ENCODE measurements at places on chromosomes 12 and 14.
A peak's percentile ranks its signal among the peaks of the same experiment; 100 is the strongest.

GRCh38 chr12:109888179-109889020 is 8.1 kb upstream of the GLTP start:
- no peak for DNase-seq

- peak; percentile 17 for DNase-seq
Observed at GRCh38 chr12:96241846-96242256, 47.7 kb downstream of the ELK3 start.

GRCh38 chr14:81187832-81188522 is 32.8 kb downstream of the GTF2A1 start:
- DNase-seq, result no peak

DNA sequence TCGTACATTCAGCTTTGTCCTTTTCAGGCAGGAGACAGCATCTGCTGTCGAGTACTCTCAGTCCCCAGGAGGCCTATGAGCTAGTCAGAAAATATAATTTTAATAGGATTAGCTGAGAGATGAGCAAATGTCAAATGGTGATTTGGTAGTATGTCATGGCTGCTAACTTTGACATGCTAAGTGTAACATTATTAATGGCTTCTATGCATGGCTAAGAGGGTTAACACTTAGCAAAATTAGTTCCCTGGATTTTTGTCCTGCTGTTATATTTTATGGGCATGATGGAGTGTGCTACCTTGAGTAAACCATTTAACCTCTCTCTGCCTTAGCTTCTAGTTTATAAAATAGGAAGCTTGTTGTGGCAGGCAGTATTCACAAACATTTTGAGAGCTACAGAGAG is 2.9 kb upstream of the PCNX1 start:
- DNase-seq, result no peak

GRCh38 chr12:7351177-7351576 is 47.3 kb downstream of the ACSM4 start:
- DNase-seq, result no peak

DNA sequence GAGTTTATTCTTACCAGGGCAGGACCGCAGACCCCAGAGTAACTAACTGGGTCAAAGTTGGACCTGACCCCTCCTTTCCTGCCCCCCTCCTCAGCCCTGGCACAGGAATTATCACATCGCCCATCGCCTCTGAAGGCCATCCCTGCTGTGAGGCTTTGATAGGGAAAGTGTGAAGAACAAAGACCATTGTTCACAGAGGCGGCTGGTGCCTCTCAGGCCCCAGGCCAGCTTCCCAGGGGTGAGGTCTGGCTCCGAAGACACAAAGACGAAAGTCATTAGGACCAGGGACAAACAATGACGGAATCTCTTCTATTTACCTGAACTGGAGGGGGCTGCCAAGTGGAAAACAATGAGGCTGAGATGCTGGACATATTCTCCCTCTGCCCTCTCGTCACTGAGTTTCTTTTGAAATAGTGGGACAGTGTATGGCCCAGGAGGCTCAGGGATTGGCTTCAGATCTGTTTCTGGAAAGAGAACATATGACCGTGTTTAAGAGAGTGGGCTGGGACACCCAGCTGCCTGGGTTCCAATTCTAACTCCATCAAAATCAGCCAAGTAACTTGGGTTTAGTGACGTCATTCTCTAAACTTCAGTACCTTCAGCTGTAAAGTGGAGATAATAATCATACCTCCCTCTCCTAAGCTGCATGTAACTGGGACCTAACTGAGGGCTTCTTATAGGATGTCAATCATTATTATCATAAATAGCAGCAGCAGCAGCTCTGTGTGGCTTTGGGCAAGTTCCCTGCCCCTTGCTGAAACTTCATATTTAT is 769.4 kb downstream of the MED13L start:
- DNase-seq, result no peak

DNA sequence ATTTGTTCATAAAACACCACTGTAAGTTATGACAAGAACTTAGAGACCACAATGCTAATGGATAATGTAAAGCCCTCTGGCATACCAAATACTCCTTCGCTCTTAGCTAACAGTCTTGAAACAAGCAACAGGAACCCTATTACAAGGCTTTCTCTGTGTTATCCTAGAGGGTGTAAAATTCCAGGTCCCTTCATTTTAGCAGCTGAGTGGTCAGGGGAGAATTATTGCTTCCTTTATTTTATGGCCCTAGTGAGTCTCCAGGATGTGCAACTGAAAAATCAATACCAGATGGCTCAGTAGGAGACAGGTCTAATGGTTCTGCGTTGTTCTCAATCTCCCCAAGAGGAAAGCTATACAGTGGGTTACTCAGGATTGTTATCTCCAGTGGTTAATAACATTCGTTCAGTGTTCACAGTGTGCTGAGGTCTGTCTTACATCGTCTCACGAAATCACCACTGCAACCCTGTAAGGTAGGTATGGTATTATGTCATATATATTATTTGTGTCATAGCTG is 172.7 kb upstream of the CNOT2 start:
- no peak for DNase-seq

DNA sequence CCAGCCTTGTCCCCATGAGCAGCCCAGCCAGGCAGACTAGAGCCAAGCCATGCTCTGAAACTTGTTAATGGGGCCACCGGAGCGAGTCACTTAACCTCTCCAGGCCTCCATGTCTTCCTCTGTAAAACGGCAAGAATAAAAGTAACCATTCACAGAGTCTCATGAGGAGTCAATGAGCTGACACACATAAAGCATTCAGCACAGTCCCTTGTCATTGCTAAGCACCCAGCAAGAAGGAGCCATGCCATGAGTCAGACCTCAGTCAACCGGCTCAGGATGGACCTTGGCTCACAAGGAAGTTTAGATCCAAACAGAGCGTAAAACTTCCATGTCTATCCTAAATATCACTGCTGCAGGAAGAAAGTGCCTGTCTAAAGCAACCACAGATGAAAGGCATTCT is 10.6 kb downstream of the FICD start:
- DNase-seq, result no peak

DNA sequence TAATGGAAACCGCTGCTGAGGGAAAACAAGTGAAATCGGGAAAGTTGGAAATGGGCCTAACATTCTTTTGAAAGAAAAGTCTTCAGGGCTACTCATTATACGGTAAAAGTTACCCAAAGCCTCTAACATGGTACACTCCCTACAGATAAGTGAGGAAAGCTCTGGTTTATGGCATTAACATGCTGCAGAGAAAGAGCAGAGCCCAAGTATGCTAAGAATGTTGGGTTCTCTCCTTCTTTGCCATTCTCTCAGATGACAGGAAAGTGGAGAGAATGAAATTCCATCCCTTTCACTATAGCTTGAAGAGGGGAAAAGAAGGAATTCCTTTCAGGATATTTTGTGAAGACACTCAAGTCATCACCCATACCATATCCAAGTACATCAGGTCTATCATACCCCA is 348.0 kb downstream of the SEC23A start:
- no peak for DNase-seq

DNA sequence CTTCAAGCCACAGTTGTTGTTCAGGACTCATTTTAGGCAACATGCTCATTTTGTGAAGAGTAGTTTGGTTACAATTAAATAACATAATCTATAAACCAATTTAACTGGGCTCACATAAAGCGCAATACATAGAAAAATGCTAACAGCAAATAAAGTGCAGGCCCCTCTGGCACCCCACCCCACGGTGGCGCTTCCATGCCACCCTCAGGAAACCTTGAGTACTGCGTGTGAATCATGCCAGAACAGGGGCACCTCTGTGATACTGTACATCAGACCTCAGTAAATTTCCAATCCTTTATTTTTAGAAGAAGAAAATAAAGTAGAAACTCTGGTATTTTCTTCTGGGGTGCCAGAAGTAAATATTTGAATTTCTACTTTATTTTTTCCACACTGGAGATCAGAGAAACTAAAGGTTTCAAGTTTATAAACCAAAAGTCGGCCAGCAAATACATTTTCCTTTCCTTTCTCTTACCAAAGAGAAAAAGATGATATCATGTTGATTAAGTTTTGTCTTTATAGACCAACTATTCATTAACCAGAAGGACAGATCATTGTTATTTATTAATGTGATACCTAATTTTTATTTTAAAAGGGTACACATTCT is 316.8 kb downstream of the PAWR start:
- DNase-seq, result no peak

GRCh38 chr12:65123435-65124063 is 2.4 kb upstream of the WIF1 start:
- no peak for DNase-seq
